HS-27A (cell line): ENCODE measurements at places on chromosomes 11 and 22.

DNA sequence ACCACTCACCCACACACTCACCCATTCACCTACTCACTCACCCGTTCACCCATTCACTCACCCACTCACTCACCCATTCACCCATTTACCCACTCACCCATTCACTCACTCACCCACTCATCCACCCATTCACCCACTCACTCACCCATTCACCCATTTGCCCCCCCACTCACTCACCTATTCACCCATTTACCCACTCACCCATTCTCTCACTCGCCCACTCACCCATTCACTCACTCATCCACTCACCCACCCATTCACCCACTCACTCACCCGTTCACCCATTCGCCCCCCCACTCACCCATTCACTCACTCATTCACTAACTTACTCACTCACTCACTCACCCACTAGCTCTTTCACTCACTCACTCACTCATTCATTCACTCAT, 15.0 kb downstream of the MUC5AC start:
- DNase-seq, result no peak

- DNase-seq, result no peak
Observed at GRCh38 chr11:95916049-95916448, 7.9 kb downstream of the MTMR2 start.

DNA sequence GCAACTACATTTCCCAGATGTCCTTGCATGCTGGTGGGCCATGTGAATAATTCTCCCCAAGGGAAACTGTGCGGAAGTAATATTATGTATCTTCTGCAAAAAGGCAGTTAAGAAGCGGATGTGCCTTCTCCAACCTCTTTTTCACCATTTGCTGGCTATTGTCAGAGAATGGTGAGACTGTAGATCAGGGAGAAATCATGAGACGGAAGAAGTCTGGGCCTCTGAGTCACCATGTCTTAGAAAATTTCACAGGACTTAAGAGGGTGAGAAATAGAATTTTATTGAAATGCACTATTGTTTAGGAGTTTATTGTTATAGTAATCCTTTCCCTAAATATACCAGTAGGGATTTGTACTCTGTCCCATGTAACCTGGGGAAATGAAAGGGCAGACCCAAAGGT, 298.7 kb upstream of the ZC3H12C start:
- no peak for DNase-seq

DNA sequence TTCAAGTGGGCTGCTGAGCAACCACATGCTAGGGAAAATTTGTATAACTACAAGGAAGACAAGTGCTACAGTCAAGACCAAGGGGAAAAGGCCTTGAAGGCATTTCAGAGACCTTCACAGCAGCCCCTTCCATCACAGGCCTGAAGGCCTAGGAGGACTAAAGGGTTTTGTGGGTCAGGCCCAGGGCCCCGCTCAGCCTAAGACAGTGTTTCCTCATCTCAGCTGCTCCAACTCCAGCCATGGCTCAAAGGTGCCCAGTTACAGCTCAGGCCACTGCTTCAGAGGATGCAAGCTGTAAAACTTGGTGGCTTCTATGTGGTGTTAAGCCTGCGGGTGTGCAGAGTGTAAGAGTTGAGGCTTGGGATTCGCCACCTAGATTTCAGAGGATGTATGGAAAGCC, 260.5 kb downstream of the NXPE2 start:
- DNase-seq, result no peak

- no peak for DNase-seq
Observed at GRCh38 chr11:83031127-83031526, 40.6 kb downstream of the RAB30 start.

DNA sequence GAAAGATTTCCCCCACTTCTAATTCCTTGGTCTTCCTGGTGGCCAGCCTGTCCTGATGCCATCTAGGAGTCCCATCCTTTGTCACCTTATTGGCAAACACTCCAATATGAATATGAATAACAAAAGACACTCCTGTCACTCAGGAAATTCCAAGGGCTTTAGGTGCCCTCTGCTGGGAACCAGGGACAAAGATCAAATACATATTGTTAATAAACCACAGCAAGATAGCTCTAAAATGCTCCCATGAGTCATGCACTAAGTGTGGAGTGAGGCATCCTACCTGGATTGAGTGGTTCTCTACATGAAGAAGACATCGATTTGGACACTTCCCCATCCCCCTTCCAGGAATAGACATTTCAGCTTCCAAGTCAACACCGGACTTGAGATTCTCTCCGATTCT, 823.6 kb downstream of the TBC1D22A start:
- DNase-seq, result no peak

GRCh38 chr11:125320347-125321076, 156.0 kb downstream of the PKNOX2 start:
- no peak for DNase-seq

DNA sequence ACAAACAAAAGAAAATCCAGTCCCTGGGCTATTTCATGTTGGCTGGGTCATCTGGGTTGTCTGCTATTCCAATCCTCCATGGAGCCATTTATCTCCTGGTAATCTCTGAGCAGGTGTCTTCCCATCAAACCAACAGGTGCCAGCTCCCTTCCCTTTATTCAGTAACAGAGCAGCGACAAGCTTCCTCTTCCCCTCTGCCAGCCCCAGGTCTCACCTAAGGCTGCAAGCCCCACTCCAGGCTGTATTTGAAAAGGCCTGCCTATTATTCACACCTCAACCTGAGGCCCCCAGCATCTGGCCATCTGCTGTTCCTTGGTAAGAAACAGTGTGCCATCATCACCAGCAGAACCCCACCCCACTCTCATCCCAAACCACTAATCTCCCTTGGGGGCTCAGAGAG, 436.2 kb downstream of the BUD13 start:
- no peak for DNase-seq

- DNase-seq, result no peak
Observed at GRCh38 chr22:44001521-44001920, 22.6 kb upstream of the PARVB start.

- no peak for DNase-seq
Observed at GRCh38 chr11:23995891-23996290, 501.0 kb upstream of the LUZP2 start.

DNA sequence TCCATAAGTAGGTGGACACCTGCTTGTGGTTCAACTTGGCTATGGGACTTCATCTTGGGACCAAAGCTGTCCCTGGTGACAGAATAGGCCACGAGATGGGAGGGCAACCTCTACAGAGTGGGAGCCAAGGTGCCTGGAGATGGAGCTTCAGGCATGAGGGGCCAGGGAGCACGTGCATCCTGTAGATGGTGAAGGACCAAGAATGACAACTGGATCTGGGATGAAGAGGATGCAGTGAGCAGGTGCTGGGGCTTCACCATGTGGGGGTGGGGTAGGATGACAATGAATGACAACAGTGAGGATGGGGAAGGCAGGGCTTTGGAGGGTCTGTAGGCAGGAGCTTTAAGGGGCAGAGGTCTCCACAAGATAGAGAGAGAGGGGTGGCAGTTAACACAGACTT, 372.0 kb upstream of the B3GAT1 start:
- no peak for DNase-seq

DNA sequence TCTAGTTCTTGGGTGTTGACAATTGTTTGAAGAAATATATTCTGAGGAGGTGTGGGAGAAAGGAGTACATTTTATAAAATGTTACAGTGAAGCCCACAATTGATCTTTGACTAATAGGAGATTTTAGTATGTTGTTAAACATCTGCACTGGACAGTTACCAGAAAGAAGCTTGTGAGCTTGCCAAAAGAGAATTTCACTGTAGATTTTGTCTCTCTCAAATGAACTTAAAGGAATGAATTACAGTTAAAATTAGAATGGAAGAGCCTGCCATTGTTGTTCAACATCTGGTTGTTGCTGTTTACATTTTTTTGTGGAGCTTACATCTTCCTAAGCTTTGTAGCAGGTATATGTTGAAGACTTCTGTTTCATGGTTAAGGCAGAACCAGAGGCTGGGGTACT, 620.5 kb upstream of the CCDC179 start:
- DNase-seq, result no peak

DNA sequence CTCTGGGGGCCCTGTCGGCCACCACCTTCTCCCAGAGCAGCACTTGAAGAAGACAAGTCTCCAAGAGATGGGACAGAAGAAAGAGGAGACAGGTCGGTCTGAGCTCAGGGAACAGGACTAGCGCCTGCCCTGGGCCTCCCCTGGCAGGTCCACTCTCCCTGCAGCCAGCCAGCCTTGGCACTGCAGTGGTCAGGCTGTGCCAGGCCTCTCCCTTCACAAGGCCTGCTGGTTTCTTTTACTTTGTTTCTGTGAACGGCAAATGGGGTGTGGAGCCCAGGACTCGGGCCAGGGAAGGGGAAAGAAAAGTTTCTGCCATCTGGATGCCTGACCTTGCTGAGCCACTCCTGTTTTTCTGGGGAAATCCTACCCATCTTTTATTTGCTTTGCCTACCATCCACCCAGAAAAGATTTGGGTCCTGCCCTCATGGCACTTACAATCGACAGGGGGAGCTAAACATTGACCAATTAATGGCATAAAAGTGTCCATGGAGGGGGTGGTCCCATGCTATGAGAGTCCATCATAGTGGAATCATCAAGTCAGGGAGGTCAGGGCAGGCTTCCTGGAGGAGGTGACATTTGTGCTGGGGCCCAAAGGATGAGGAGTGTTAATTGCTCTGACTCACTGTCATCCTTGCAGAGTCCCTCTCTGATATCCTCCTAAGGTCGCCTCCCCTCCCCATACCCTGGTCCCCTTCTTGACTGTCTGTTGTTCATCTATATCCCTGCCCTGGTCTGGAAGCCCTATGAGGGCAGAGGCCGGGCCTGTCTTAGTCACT, 65.2 kb downstream of the NFAM1 start:
- no peak for DNase-seq

DNA sequence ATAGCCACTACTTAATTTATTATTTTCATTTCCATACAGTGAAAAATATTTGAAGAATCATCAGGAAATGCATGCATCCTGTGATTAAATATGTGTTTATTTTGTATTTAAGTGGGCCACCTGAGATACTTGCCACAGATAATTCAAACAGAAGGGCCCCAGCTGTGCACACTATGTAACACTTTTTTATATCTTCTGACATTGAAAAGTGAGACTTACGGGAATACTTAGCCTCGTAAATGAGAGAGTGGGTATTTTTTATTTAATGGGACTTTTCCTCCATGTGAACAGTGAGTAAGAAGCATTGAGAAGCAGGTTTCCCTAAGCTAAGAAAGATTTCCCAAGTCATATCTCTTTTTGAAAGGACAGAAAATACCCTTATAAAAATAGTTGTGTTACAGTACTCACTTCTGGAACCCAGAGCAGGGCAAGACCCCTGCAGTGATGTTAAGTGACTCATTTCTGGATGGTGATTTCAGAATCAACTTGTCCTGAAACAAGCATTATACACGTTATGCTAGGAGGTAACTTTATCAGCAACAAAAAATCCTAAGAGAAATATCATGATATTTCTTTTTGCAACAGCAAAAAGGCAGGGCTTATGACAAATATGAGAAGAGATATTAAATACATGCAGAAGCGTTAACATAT, 478.1 kb upstream of the CHORDC1 start:
- DNase-seq, result no peak

GRCh38 chr22:42173183-42173926, 42.7 kb upstream of the CYP2D6 start:
- DNase-seq, result no peak

GRCh38 chr11:111440416-111441205, 61.5 kb upstream of the POU2AF1 start:
- no peak for DNase-seq

DNA sequence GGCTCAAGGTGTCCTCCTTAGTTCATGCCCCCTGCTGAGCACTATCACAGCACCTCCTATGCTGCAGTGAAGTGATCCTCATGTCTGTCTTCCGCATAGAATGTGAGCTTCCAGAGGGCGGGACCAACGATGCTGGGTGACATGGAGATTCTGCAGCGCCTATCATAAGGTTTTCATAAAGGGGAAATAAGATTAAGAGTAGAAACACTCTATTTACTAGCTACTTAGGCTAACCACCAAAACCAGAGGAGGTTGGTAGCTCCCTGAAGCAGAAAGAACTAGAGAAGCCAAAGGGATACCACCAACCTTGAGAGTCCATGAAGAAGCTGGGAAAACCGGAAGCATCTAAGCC, 39.3 kb upstream of the POU2AF1 start:
- DNase-seq, result no peak

DNA sequence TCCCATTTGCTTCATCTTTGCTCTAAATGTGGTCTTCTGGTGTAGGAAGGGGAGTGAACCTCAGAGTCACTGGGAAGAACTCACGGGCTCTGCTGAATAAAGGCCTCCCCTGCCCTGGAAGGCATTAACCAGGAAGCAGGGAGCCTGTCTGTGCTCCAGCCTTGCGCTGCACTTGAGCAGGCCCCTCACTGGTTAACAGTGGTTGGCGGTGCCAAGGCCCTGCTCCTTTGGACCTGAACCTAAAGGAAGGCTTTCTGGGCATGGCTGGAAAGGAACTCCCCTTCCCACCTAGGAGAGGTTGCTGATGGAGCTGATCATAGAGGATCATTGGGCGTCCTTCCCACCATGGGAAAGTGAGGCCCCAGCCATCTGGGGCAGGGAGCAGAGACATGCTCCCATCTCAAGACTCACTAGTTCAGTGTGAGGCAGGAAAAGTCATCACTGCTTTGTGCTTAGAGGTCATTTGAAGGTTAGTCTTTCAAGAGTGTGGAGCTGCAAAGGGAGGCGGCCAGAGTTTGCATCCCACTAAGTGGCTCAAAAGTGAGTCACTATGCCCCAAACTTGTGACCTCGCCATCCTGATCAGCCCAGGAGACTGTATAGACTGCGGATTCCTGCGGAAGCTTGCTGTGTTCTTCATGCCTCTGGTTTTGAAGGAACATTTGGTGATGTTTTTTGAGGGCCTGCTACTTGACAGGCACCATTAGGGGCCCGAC, 50.4 kb downstream of the DBX1 start:
- DNase-seq, result no peak

- no peak for DNase-seq
Observed at GRCh38 chr11:114678125-114679036, at the start of gene NXPE2. Gene NXPE2 (plus strand): TSS chr11:114678527. CDS start chr11:114678576, 49 bp downstream.

- no peak for DNase-seq
Observed at GRCh38 chr11:75260396-75261170, 20.0 kb downstream of the TPBGL start.

GRCh38 chr11:77250881-77251640, 50.4 kb downstream of the GDPD4 start:
- DNase-seq, result no peak

- DNase-seq, result no peak
Observed at GRCh38 chr22:45754822-45755221, 83.2 kb downstream of the ATXN10 start.

GRCh38 chr11:132312701-132313111, 942.3 kb downstream of the NTM start:
- DNase-seq, result peak; percentile 0

- DNase-seq, result no peak
Observed at GRCh38 chr22:45316796-45317526, 7.2 kb downstream of the FAM118A start.

DNA sequence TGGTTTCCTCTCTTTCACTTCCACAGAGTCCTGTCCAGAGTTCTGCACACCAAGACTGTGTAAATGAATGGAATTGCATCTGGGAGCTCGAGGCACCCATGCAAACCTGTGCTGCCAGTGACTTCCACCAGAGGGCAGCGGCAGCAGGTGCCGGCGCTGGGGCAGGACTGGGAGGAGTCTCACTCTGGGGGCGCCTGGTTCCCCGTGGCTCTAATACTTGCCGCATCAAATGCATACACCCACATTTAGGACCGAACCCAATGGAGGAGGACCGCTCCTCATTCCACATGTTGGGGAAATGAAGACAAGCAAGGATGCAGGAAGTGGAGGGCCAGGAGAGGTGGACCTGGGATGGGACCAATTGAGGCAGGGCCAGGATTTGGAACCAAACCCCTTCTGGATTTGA, 1.1 kb upstream of the CD6 start:
- DNase-seq, result no peak
